ENCODE measurements at places on chromosomes 2 and 18.

DNA sequence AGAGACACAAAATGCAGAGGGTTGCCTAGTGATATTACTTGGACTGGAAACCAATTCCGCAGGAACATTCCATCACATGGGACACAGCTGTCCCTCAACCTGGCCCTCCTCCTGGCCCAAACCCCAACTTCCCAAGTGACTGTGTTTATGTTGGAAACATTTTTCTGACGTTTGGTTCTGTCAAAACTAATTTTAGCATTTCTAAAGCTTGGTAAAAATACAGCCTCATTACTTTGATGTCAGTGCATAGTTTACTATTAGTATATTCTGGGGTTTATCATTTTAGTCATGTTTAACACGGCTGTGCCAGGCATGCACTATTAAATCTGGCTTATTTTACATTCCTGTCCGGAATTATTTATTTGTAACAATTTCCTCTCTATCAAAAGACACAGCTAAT lies 69.9 kb downstream of the GLI2 start:
- no peak for DNase-seq

DNA sequence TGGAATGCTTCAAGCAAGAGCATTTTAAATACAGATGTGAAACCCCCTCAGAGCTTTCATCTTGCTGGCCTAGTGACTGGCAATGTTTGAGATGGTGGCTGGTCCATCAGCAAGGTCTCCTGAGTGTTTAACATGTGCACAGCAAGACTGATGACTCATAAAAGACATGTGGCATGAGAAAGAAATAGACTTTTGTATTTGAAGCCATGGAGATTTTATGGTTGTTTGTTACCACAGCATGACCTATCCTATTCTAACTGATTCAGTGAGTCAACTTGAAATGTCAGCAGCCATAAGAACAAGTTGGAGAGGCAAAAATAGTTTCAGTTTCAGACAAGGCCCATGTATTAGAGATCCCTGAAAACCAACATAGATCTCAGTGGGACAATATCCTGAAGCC lies 154.7 kb upstream of the LYPD1 start:
- no peak for DNase-seq

DNA sequence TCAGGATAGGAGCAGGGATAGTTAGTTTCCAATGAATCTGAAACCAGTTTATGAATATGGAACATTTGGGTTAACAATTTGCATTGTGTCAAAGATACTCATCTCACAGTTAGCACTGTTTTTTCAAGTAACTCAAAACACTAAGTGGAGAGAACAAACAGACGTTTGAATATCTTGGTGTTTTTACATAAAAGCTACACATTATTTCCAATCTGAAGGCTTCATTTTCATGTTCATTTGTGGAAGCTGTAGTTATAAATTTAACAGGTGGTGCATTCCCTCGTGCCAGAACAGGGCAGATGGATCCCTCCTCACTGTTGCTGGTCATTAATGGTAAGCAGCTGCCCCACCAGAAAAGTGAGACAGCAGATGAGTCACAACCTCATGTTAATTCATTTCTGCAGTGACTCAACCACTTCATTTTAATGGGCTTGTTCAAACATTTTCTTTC lies 286.9 kb downstream of the TMX3 start:
- no peak for DNase-seq

- DNase-seq = no peak
Measured at GRCh38 chr2:229665158-229665557, 49.2 kb downstream of the DNER start.

DNA sequence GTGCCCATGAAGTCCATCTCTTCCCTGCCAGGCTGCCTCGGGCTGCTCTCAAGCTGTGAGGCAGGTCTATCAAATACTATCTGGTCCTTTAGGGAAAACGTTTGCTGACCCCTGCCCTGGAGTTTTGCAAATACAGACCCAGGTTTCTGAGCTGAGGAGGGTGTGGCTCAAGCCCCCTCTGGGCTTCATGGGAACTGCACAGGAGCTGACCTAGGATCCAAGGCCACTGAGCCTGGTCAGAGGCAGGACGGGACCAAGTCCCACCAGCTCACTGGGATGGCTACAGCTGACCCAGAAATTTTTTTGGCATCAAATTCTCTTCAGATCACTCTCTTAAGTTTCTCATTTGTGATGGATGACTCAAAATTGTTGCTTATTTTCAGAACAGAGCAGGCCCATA lies 14.1 kb downstream of the ZNF516 start:
- DNase-seq = no peak

- DNase-seq = no peak
Measured at GRCh38 chr18:7696780-7697179, 129.7 kb downstream of the PTPRM start.

GRCh38 chr2:32172870-32173269 lies 7.2 kb downstream of the SLC30A6 start:
- no peak for DNase-seq

- no peak for DNase-seq
Measured at GRCh38 chr2:28506112-28506910, 10.5 kb downstream of the PLB1 start.

DNA sequence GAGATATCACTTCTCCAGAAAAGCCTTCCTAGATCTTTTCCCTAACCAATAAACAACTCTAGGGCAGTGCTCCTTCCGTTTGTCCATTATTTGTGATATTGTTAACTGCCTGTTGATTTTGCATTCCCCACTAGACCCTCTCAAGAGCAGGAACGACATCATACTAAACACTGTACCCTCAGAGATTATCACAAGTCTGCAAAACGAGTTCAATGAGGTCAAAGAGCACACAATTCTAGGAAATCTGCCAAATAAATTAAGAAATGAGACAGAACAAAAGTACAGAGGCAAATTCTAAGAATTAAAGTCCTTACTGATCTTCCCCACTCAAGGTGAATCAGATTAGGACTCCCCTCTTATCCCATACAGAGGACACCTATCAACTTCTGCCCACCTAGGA lies 7.6 kb downstream of the RTTN start:
- DNase-seq = no peak

DNA sequence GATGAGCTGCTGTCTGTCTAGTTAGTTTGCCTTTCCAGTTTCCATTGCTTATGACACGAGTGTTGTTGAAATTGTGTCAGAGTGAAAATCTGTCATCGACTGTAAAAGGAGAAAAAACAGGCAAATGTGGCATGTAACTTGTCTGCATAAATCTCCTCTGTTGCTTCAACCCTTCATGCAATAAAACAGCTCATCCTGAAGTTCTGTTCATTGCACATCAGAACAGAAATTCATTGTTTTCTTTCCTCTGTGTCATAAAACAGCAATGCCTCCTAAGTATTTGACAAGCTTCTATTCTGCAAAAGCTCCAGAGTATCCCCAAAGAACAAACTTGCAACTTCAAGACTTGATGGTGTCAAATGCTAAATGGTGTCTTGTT lies 432.1 kb downstream of the MEIS1 start:
- DNase-seq = no peak

GRCh38 chr2:121237980-121238665 lies 46.9 kb downstream of the TFCP2L1 start:
- DNase-seq = no peak

DNA sequence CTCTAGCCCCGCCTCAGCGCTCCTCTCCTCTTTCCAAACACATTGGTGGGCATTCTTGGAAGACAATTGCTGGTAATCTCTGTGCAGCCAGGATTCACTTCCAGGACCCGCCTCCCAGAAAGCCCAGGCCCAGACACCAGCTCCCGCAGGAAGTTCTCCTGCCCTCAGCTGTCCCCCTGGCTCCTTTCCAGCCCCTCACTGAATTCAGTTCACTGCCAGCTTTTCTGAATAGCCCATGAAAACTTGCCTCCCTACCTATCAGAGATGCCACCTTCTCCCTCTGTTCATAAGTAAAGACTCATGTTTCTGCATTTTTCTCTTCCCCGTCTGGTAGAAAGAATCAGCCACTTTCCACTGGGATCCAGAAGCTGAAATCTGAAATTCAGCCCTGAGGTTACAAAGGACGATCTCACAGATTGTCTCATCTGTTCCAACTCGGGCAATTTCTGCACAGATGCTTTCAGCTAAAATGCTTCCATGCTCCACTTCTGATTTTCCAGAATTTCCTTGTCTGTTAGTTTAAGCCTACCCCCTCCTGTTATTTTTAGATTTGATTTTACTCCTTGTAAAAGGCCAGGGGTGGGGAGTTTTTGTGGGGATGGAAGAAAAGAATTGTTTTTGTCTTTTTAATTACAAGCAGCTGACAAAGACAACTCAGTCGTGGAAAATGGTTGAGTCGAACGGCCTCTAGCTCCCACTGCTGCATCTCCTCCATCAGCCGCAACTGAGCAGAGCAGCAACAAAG lies 98.1 kb downstream of the SP3 start:
- DNase-seq = no peak

DNA sequence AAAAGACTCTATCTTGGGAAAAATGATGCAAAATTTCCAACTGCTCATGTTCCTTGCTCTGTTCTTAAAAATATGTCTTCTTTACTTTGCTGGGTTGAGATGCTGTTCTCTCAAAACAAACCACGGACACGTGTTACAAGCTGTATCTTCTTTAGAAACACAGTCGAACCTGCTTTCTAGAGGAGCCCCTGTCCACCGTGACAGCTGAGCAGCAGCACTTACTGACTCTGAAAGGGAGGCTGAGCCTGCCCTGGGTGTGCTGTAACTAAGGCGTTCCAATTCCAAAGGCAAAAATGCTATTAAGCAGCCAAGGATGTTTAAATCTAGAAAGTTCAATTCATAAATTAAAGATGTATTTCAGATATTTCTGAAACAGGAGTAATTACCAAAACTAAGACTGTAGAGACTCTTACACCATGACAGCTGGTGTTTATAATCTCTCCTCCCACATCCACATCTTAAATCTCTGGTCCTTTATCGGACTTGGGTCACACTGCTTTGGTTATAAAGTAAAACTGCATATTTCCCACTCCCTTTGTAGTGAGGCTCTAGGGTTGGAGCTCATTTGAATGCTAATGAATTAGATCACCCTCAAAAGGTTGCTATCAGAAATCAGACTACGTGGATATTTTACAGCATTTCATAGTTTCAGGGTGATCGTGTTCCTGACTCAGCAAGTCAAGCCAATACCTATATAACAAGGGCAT lies 281.2 kb upstream of the LYPD1 start:
- DNase-seq = no peak

DNA sequence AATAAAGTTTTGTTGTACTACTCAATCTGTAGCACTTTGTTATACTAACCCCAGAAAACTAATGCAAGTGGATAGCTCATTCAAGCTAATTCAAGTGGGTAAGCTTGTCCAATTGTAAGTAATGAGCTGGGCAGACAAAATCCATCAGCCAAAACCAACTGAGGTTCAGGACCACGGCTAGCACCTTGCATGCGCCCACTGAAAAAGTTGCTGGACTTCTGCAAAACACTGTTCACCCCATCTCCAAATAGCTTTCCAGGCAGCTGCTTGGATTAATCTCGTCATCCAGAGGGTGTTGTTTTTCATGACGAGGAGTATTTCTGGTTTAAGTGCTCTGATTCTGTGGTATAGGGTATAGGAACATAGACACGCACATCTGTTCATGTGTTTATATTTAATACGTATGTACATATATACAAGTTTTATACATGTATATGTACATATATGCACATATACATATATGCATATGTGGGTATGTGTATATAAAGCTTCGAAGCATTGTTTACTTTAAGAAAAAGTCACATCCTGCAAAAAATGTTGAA lies 307.5 kb downstream of the GALR1 start:
- DNase-seq = no peak

DNA sequence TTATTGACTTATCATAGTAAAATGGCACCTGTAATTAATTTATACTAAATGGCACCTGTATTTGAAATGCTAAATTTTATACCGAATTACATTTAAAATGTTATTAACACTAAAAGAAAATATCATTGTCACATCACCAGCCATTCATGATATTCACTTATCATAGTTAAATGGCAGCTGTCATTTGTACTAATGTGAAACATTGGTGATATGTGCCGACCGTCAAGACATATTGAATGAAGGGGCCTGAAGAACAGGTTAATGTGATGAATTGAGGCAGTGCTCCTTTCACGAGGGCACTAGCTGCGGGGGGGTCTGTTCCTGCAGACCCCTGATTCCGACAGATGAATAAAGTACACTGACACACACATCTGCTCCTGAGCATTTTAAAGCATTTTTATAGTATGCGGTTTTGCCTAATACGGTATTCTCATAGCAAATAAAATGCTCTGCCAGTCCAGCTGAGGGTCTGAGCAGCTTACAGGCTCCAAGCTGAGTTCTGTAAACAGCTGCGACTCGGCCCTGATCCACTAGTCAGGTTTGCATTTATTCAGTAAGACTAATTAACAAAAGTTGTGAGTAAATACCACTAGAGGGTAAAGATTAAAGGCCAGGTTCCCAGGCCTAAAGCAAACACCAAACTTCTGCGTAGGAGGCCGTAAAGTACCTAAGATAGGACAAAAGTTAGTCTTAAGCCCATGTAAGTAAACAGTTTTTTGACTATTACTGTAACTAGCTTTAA lies 593.4 kb upstream of the NETO1 start:
- no peak for DNase-seq

DNA sequence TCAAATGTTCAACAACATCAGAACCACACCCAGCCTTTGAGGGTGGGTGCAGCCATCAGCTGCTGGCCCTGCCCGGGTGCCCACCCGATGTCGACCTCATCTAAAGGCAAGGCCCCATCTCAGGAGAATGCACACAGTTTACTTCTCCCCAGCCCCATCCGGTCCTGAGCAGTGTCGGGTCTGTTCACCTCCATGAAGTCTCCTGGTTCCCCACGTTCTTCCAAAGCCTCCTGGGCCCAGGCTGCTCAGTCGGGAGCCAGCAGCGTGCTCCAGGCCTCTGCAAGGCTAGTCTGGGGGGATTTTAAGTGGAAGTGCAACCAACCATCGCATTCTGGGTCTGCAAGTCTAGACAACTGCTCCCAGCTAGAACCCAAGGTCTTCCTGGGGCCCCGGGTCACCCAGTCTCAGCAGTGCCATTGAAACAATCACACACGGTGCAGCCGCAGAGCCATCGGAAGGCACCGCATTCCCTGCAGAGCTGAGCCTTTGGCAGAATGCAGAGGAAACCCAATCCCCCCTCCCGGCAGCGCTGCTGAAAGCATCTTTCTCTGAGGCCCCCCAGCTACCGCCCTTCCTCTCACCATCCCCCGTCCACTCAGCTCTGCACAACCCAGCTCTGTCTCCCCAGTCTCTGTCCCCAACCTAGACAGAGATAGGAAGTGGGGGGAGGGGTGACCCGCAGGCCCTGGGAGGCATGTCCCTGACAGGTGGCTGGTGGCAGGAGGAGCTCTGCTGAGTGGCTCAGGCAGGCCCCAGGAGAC lies 8.5 kb downstream of the ESPNL start:
- no peak for DNase-seq

- no peak for DNase-seq
Measured at GRCh38 chr2:158006961-158007719, 94.5 kb upstream of the UPP2 start.

Measured in esophagus squamous epithelium (tissue), 5 donors.